ENCODE measurements at places on chromosomes 16 and 17.
A peak's percentile ranks its signal among the peaks of the same experiment; 100 is the strongest.

DNA sequence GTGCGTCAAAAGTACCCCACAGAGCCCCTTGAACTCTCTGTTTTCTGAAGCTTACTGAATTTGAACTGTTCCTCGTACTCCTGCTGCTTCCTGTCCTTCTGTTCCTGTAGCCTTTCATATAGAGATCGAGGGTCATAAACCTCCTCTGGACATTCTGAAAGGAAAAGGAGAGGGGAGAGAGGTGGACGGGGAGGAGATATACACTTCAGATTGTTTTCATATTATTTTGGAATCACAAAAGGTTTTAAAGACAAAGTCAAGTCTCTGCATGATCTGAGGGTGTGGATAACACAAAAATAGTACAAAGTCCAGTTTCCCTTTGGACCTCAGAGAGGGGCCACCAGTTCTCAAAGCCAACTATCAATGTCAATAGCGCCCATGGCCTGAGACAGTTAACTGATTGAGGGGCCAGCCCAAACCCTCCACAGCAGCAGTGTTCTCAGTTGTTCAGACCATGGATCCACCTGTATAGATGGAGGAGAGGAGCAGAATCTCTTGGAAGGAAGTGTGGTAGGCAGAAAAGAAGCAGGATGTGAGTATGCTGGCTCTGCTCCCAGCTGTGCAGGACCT lies 13.0 kb downstream of the PSME3IP1 start:
- no peak for DNase-seq

- DNase-seq: no peak
Observed at GRCh38 chr16:57890752-57891111, 80.2 kb downstream of the CNGB1 start.

DNA sequence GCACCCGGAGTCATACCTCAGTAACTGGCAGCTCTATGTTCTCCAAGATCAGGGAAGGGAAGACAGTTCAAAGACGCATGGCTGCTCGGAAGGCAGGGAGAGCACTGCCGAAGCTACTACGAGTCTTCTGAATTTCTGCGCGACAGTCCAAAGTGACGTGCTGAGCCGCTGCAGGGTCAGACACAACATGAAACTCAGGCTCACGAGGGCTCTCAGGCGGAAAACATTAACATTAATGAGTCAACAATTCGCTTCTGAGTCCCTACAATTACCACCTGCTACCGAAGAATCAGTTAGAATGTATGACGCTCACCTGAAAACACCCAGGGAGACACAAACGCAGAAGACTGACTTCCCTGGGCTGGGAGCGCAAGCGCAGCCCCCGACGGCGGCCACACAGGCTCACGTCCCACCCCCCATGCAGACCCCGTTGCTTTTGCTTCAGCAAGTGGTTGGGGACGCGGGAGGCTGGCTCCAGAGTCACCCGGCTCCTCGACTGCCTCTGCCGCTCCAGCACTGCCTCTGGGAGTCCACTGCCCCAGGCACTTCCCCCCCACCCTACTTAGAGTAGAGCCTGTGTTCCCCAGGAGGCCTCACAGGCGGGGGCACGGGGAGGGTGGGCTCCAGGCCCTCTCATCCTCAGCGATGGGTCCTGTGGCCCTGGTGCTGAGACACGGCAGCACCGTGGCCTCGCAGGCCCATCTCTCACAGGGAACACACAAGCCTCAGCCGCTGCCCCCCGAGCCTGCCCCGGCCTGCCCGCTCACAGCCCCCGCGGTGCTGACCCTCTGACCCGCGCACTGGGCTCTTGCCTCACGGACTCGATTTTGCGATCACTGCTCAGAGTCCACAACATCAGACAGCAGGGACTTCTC lies 38.9 kb downstream of the LMF1 start:
- DNase-seq: no peak

- peak; percentile 61 for DNase-seq
Observed at GRCh38 chr16:2842340-2843000, 12.4 kb downstream of the ZG16B start.

DNA sequence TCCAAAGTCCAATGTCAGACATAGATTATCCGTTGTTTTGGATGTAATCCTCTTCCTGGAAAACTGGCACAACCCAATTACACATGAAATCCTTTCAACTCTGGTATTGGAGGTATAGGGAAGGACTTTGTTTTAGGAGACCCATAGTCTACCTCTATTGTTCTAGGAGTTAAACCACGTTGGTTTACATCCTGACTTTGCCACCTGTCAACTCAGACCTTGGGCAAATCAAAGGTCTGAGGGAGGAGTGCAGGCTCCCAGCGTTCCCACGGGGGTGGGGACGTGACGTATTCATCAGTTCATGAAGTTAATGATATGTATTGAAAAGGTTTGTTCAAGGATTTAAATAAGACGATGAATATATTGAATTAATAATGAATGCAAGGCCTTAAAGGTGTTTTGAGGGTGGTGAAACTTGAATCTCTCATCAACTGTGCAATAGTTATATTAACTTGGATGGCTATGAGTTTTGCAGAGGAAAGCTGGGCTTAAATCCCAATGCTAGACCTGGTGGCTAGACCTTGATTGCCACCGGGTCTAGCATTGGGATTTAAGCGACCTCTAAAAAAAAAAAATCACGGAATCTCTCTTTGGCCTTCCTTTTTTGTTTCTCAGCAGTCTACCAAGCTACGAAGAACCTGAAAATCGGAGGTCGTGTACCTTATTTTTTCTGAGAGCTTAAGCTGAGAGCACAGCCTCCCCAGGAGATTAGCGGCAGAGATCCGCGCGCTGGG lies 744 bp upstream of the NF1 start:
- no peak for DNase-seq

DNA sequence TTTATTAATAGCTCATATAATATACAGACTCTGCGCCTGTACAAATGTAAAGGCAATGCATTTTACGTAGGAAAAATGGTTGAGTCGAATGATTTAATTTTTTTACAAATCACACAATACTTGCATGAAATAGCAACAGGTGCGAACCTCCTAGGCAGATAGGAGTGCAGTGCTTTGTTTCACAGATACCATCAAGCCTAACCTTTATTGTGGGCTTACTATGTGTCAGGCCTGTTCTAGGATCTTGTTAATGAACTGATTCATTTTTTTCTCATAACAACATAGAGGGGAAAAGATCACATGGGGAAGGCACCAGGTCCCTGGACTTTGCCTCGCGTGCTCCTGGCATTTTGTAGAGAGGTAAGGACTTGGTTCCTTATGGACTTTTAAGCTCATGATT lies 107.8 kb downstream of the PRKCB start:
- DNase-seq: no peak

DNA sequence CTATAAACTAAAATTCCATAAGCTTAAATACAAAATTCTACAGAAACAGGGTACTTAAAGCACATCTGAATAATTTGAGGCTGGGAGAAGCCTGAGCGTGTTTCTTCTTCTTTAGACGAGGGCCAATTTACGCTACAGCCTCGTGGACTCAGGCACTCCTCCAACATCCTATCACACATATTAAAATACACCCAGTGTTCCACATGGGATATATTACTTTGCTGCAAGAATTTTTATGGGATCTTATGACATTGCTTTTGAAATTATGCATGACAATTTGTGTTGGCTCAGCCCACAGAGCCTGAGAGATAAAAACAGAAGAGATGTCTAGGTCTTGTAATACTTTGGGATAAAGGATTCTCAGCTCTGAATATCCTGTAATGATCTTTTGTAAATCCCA lies 3.5 kb upstream of the TANGO6 start:
- DNase-seq: no peak

- DNase-seq: peak; percentile 90
Observed at GRCh38 chr16:14172200-14172809, 101.2 kb downstream of the MRTFB start.

DNA sequence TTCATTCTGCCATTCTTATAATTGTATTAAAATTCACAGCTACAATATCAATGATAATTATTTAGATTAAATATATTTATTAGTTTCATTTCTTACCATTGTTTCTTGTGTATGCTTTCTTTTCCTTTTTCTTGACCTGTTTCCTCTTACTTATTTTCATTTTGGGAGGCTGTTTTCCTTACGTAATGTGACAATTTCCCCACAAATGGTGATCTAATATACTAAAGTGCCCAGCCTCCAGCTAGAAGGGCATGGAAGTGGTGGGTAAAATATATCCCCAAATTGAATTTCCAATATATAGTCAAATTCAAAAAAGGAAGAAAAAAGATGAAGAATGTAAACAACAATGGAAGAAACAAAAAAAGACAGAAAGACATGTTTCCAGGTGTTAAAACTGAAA lies 1.5 kb upstream of the ABCA6 start:
- DNase-seq: no peak

DNA sequence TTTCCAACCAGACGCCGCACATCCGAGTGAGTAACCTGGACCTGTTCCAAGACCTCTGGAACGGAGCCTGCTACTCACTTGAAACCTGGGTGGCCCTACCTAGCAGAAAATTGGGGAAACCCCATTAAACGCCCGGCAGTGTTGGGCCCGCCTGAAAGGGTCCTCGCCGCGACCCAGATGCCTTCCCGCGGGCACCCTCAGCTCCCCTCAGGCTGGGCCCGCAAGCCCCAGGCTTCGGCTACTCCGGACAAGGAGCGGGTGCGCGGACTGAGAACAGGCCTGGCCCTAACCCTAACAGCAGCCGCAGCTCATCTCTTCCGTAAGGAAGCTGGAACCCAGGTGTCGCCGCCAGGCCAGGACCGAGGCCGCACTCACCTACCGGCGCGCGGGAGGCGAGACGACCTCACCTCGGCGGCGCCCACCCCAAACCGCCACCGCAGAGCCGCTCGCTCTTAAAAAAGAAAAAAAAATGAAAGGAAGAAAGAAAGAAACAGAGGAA lies 344 bp downstream of the PSME3IP1 start:
- peak; percentile 64 for DNase-seq

DNA sequence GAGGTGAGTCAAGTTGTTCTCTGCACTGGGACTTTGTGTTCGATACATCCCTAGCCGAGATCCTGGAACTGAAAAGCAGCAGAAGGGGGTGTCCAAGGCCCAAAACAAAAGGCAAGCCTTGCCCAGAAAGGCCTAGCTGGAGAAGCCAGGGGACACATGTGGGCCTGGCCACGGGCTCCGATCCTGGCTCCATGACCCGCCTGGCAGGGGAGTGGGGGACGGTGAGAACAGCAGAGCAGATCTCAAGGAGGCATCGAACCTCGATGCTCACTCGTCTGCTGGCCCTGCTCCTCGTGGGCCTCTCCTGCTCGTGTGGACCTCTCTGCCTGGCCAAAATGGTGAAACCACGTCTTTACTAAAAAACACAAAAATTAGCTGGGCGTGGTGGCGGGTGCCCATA lies 8.9 kb downstream of the CCNF start:
- no peak for DNase-seq

DNA sequence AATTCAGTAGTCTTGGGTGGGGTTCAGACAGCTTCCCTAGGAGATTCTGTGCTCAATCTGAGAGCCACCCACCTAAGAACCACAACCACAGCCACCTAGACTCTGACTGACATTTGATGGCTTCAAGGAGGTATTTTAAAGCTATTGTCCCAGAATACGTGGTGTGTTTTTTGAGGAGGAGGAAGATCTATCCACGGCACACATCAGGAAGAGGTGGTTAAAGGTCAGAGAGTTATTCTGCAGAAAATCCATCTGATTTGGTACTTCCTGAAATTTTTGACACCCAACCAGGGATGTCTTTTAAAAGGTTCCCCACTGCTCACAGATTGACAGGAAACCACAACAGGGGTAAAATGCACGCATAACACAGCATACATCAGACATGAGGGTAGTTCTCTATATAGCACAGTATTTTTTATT lies 25.1 kb downstream of the SMARCE1 start:
- no peak for DNase-seq

GRCh38 chr17:51725185-51725584 lies 433.3 kb downstream of the CA10 start:
- no peak for DNase-seq

DNA sequence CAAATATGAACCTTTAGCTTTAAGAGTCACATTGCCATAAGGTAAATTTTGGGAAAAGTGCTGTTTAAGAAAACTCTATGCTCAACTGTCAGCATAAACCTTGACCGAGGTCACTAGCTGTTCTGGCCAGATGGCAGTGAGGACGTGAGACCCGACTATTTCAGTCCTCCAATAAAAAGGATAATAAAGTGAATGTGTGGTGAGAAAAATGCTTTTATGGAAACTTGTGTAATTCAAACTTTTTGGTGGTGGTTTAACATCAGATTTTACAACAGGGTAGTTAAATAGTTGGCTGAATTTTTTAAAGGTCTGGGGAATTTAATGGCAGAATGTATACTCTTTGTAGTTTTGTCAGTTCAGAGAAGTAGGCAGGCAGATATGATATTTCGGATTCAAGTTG lies 391.1 kb downstream of the PMP22 start:
- no peak for DNase-seq

- no peak for DNase-seq
Observed at GRCh38 chr17:51645056-51645455, 384.7 kb downstream of the UTP18 start.

All from choroid plexus epithelial cell (primary cell).